ENCODE measurements at places on chromosomes 3 and 15. TPM values are rescaled to one million over a fixed set of nuclear protein-coding genes. Genes with fewer than 3 reads are reported as not detected.

Gene ROPN1
- not detected for total RNA-seq

Gene TYRO3
- 11.5 TPM for total RNA-seq

Gene CGNL1
- total RNA-seq, result 5.3 TPM

Gene CELF6
- total RNA-seq, result 0.23 TPM

Gene IGSF11
- total RNA-seq, result under 0.01 TPM

Gene SPATA16
- not detected for total RNA-seq

Gene SLC28A1
- total RNA-seq, result not detected

Gene TNIK
- total RNA-seq, result 67.0 TPM

All from smooth muscle cell of the pulmonary artery (primary cell).